Activated CD4-positive, alpha-beta T cell treated with anti-CD3 and anti-CD28 coated beads for 4 hours (primary cell): ENCODE measurements at places on chromosomes 13 and 19.

DNA sequence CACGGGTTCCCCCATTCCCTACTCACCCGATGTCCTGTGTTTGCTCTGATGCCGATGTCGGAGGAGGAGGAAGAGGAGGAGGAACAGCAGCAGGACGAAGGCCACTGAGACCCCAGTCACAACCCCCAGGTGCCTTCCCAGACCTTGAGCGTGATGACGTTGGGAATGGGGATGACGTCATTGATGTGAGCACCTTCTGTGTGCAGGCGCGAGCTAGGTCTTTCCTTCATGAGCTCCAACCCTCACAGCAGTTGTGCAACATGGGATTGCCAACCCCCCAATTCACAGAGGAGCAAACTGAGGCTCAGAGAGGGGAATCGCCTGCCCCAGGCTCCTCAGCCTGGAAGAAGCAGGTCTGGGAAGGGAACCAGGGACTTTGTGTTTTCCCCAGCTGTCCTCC is 4.2 kb downstream of the LILRB5 start:
- DNase-seq, result no peak

- no peak for DNase-seq
Measured at GRCh38 chr13:52925775-52926285, 77.4 kb upstream of the PCDH8 start.

DNA sequence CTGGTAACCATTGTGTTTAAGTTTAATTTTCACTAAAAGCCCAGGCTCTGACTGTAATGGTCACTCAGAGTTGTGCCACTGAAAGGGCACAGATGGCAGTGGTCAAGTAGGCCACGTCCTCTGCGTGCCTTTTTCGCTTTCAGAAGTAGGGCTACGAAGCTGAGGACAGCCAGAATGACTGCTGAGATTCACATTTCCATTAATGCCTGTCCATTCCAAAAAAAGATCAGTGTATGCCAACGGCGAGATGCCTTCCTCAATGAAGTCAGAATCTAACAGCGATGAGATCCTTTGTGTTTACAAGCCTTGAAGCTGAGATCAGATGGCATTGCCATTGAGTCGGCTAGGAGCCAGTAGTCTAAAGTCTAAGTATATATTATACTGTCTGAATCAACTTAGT is 311.3 kb downstream of the FGF14 start:
- no peak for DNase-seq

GRCh38 chr13:67061750-67062149 is 168.4 kb downstream of the PCDH9 start:
- no peak for DNase-seq
